ENCODE measurements at places on chromosomes 4 and X.

- peak; percentile 89 for DNase-seq
Observed at GRCh38 chr4:6574747-6575502, at the start of gene MAN2B2. Gene MAN2B2 (plus strand): TSS chr4:6575189. CDS start chr4:6575211, 22 bp downstream.

- no peak for DNase-seq
Observed at GRCh38 chrX:40433160-40433559, 147.6 kb upstream of the ATP6AP2 start.

- no peak for DNase-seq
Observed at GRCh38 chrX:69063486-69063885, 101.8 kb downstream of the PJA1 start.

DNA sequence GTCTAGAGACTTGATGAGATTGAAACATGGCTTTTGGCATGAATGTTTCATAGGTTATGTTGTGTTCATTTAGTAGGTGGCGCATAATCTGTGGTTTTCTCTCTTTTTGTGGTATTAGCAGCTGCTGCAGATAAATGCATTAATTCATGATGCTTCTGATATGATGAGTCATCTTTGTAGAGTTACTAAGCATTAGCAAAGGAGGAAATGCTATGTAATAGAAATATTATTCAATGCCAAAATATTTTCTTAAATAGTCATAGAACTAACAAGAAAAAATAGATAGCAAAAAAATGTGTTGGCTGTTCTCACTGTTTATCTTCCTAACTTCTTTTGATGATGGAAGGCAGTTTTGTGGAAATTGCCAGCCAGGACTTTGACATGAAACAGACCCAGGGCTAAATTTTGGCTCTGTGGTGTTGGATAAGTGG lies 3.6 kb downstream of the ZXDB start:
- DNase-seq = peak; percentile 63

DNA sequence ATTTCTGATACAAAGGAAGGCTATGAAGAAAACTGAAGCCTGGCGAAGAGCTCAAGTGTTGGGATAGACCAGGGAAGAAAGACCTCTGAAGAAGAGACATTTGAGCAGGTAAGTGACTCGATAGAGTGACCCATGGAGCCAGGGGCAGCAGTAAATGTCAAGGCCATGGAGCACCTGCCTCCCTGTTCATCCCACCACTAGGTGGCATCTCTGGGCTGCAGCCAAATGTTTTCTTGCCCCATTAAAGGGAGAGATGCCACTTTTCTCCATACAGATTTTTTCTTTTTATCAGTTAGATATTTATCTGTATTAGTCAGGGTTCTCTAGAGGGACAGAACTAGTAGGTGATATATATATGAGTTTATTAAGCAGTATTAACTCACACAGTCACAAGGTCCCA lies 4.9 kb upstream of the ZNF81 start:
- no peak for DNase-seq

DNA sequence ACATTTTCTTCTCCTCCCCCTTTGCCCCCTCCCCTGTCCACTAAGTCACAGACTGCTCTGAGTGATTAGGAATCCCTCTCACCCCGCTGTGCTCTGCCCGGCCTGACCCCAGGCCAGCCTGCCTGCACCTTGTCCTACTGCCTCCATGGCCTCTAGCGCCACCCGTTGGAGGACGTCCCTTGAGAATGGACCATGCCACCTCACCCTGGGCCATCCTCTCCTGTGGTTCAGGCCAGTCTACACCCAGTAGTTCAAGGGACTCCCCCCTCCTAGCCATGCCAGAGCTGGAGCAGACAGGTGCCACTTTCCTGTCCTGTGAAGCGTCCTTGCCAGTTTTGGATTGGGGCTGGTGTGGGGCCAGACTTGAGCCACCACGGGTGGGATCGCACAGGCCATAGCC lies 9.7 kb upstream of the IRAK1 start:
- no peak for DNase-seq

DNA sequence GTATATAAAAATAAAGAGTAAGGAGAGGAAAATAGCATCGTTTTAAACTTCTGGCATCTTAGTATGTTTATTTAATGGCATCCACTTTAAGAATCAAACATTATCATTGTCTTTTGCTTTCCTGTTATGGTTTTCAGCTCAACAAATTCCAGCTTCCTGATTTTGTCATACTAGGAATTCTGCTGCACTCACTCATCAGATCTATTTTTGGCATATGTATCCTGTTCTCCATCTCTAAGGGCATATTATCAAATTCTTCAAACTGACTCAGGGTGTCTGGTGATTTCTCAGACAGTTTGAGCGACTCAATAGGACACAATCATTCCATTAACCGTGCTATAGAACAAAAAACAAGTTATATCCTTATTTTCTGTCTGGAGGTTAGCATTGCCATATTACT lies 248.5 kb upstream of the DIAPH2 start:
- DNase-seq = peak; percentile 8
